T-helper 22 cell (primary cell): ENCODE measurements at places on chromosomes 16 and 17.

GRCh38 chr17:56284482-56284881 is 131.2 kb downstream of the ANKFN1 start:
- no peak for DNase-seq

GRCh38 chr17:64496348-64496785 is 487 bp downstream of the POLG2 start:
- no peak for DNase-seq

GRCh38 chr16:84220851-84221250 is 19.0 kb downstream of the KCNG4 start:
- no peak for DNase-seq

GRCh38 chr16:85571813-85572619 is 41.1 kb upstream of the GSE1 start:
- no peak for DNase-seq

- DNase-seq, result no peak
These were observed 232.7 kb upstream of the TNRC6C start for GRCh38 chr17:77725846-77726245.

DNA sequence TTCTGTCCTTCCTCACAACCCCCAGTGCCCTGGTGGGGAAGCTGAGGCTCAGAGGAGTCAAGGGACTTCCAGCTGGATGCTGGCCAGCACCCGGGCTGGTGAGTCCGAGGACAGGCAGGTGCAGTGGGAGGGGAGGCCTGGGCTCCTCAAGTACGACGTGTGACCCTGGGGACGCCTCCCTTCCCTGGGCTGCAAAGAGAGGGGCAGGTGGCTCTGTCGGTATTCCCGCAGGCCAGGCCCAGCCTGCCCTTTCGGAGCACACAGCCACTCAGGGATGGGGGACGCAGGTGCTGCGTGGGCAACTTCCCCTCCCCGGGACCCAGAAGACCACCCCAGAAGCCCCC is 33.1 kb upstream of the PVALEF start:
- no peak for DNase-seq

DNA sequence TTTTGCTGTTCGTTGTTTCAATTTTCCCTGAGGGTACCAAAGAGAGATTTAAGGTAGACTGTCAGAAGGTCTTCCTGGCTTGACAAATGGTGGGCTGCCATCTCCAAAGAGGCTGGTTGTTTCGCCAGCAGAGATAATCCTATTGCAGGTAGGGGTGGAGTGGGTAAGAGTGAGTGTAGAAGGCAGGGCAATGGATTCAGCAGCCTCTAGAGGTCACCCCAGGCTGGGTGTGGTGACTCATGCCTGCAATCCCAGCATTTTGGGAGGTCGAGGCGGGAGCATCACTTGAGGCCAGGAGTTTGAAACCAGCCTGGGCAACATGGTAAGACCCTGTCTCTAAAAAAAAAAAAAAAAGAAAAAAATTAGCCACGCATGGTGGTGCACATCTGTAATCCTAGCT is 34.6 kb downstream of the DCAKD start:
- DNase-seq, result no peak

GRCh38 chr16:84508502-84508901 is 4.0 kb upstream of the MEAK7 start:
- DNase-seq, result no peak

DNA sequence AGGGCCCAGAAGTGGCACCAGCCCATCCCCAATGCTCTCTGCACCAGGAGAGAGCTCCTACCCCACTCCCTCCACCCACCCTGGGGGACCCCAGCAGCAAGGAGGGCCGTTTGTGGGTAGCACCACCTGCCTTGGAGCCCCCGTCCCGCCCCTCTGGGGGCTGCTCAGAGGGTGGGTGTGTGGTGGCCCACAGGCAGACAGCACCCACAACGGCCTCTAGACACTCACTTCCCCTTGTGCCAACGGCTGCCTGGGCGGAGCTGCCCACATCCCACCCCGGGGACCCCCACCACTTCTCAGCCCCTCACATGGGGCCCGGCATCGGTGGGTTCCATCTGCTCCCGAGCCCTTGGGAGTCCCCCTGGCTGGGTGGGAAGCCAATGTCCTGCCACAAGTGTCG is 33.3 kb downstream of the BAHCC1 start:
- no peak for DNase-seq

DNA sequence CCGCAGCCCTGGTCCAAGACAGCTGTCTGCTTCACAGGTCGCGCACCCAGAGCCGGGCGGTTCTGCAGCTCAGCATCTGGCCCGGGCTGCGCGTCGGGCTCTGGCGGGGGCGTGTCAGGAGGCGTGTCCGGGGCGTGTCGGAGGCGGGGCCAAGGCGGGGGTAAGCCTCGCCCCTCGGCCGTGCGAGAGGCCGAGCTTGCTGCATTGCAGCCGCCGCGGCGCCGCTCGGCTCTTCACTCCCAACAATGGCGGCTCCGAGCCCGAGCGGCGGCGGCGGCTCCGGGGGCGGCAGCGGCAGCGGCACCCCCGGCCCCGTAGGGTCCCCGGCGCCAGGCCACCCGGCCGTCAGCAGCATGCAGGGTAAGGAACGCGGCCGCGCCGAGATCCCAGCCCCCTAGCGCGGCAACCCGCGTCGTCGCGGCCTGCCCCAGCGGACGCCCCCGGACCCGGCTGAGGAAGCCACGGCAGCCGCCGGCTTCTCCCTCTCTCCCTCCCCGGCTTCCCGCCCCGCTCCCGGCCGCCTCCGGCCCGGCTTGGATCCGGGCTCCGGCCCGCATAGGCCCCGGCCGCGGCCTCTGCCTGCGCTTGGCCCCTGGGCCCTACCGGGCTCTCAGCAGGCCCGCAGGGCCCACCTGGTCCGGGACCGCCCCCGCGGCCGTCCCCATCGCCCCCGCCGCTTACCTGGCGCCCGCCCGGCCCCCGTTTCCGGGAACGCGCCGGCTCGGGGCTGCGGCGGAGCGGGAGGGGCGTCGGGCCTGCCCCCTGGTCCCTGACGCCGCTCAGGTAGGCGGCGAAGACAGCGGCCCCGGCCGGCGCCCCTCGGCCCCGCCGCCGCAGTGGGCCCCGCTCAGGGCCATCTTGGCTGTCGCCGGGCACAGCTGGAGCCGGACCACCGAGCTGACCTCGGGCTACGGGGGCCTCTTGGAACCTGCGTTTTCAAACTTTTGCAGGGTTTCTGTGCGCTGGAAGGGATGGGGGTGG is at the start of gene MAP2K4:
Gene MAP2K4, plus strand, starts transcription at position 236 of the 981 bp plus-strand sequence. Its CDS starts 10 bp downstream, at position 246.
- DNase-seq, result peak; percentile 78

- no peak for DNase-seq
These were observed 25.8 kb downstream of the STAT3 start for GRCh38 chr17:42362245-42362961.

DNA sequence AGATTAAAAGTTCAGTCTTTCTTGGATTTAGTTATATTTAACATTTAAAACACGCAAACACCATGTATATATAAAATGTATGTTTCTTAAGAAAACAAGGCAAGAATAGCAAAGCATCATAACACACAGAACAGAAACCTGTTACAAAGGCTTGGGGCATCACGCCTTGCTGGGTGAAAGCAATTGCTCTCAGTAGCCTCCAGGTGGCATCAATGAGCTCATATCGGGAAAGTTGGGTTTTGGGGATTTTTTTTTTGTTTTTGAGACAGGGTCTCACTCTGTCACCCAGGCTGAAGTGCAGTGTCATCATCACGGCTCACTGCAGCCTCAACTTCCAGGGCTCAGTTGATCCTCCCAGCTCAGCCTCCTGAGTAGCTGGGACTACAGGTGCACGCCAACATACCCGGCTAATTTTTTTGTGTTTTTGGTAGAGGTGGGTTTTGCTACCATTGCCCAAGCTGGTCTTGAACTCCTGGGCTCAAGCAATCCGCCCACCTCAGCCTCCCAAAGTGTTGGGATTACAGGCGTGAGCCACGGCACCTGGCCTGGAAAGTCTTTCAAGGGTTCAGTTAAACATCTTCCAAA is 56.9 kb downstream of the CYB5D2 start:
- no peak for DNase-seq
